ENCODE measurements at places on chromosomes 4 and X.

- no peak for DNase-seq
These were observed 21.2 kb downstream of the SH3D19 start for GRCh38 chr4:151304226-151304625.

- no peak for DNase-seq
These were observed 8.4 kb downstream of the PGAM4 start for GRCh38 chrX:77961063-77961462.

DNA sequence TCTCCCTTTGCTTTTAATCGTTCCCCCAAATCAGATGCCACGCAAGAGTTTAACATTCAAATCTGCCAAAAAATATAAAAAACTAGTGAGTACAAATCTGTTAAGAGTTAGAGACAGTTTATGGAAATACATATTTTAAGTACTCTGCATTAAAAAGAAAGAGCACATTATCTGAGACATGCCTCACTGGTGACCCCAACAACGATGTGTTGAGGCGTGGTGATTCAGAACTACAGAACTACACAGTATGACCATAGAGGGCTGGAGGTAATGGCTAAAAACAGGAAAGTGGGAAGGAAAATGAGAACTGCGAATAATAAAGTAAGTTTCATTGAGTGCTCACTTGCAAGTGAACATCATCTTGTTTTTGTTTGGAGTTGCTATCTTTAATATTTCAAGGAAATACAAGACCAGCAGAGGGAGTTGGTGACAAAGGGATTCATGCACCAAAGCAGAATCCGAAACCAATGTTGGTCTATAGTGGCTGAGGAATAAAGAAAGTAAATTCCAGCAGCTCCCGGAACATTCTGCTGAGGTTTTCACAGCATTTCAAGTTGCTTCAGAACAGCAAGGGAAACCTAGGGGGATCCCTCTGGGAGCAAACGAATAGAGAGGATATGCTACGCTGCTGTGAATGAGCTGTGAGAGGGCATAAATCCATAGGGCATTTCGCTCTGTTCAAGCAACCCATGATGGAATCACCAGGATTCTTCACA, 92.2 kb downstream of the DCHS2 start:
- no peak for DNase-seq

GRCh38 chrX:19904778-19905367, 17.5 kb upstream of the SH3KBP1 start:
- peak; percentile 35 for DNase-seq

DNA sequence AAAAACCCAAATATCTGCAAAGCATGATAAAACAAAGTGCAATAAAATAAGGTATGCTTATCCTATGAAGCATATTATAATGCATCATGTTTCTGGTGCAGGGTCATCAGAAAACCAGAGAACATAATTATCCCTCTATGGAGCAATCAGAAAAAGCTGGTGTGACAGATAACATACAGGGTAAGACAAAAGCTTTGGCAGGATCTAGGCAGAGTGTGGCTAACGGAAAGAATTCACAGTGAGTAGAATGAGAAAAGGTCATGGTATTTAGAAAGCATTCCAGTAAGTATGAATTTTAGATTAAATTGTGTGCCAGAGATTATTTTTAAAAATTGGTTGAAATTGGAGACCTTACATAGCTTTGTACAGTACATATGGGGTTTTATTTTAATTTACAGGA, 29.0 kb upstream of the UGT2B4 start:
- no peak for DNase-seq

DNA sequence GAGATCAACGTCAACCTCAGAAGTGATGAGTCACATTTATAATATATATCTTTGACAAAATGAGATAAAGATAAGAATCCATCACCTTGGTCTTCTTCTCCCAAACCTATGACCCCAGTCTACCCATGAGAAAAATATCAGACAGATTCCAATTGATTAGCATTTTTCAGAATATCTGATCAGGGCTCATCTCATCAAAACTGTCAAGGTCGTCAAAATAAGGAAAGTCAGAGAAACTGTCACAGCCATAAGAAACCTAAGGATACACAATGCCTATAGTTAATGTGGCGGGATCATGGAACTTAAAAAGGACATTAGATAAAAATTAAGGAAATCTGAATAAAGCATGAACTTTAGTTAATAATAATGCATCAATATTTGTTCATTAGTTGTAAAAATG, 374.1 kb downstream of the FAT4 start:
- DNase-seq = no peak

DNA sequence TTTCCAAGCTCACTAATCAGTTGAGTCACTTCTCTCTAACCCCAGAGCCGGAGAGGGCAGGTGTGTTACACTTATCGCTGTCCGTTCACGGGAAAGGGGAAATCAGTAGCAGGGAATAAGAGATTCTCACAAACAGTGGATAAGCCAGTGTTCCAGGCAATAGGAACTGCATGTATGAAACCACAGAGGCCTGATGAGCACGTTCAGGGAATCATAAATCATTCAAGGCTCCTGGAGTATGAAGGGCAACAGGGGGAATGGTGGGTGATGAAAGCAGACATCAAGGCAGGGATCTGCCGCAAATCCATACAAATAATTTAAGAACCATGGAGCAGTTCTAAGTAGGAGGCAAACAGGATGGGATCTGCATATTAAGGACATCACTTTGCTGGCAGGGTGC, 59.1 kb upstream of the ADGRG2 start:
- DNase-seq = no peak

- DNase-seq = no peak
These were observed 192.4 kb downstream of the FAT4 start for GRCh38 chr4:125507141-125507540.

DNA sequence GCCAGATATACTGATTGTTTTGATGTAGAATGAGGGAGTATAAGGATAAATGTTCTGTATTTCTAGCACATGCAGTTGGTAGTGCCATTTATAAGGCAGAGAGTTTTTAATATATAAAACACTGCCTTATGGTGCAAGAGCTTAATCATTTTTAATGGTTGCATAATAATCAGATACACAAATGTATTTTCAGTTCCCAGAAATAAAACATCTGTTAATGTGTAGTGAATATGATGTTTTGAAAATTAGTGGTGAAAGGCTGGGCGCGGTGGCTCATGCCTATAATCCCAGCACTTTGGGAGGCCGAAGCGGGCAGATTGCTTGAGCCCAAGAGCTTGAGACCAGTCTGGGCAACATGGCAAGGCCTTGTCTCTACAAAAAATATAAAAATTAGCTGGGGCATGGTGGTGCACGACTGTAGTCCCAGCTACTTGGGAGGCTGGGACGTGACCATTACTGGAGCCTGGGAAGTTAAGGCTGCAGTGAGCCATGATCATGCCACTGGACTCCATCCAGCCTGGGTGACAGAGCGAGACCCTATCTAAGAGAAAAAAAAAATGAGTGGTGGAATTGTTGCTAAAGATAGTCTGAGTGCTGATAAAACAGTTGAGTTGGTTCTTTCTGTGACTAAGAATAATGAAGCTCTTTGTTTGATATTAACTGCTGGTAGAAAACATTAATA, 29.3 kb downstream of the CLCN3 start:
- DNase-seq = no peak

DNA sequence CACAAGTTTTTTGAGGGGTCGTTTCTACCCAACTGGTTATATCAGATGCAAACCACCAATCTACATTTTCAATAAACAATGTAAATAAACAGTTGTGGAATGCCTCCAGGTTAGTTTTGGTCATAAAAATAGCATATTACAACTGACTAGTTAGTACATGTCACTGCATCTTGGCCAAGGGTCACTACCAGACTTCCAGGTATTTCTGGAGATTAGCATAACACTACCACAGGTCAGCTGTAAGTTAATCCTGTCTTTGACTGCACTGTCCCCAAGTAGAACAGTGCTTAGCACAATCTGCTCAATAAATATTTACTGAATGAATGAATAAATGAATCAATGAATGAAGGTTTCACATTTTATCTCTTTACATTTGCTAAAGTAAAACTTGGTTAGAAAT, 64.4 kb downstream of the TBC1D19 start:
- no peak for DNase-seq

DNA sequence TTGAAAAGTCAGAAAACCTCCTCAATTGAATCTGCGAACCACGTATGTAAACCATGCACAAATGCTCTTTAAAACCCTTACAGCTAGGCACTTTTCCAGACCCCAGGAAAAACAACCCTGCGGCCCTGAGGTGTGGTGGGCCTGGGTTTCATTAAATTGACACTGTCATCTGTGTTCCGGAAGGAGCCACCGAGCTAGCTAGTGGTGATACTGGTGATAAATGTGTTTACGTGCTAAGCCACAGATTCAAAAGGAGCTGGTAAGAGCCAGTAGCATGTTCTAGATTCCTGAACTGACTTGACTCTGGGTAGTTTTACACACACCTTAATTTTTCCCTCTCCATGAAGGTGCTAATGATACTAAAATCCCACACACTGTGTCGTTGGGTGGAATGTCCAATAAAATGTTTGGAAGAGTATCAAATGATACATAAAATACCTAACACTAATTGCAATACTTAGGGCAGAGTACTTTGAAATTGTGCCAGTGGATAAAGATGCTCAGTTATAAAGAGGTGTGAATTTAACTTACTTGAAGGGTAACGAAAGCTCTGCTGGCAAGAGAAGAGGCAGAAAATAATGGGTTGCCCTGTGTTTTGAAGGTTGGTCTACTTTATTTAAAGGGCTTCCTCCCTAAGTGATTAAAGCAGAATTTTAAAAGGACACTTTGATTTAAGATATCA, 8.5 kb downstream of the SMS start:
- no peak for DNase-seq

- DNase-seq = peak; percentile 10
These were observed 40.2 kb upstream of the EPGN start for GRCh38 chr4:74267998-74268606.

GRCh38 chr4:102843273-102843672, 15.9 kb upstream of the UBE2D3 start:
- DNase-seq = no peak

GRCh38 chrX:136689436-136689835, 41.5 kb downstream of the CD40LG start:
- DNase-seq = no peak

GRCh38 chr4:98150092-98150761, 7.0 kb upstream of the STPG2 start:
- DNase-seq = no peak

GRCh38 chrX:106168107-106168506, at the start of gene PWWP3B:
TSS of gene PWWP3B (plus strand) at chrX:106168305. CDS start at chrX:106205433, 37,128 bp downstream.
- no peak for DNase-seq

DNA sequence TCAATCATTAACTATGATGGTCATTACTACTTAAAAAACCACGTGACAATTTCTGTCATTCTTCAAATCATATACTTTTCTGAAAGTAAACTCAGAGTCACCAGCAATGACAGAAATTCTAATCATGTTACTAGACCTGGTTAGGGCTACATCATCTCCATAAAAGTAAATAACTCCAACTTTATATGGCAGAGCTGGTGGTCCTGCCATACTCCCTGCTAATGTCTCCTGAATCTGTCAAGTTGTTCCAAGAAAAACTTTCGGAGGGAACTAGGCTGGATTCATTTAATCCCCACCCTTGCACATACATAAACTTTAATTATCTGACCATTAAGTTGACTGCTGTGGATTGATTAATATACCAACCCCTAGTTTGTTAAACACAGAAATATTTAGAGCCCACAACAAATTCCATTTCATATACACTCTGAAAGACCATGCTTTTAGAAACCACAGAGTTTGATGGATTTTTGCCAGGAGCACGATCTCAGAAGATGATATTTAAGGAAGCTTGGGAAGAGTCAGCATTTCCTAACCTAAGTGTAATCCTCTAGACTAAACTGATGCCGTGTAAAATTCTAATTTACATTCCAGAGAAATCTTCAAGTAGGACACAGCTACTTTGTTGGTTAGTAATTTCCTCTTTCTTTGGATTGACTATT, 577.0 kb downstream of the FAT4 start:
- no peak for DNase-seq

- DNase-seq = no peak
These were observed 81.5 kb downstream of the ARX start for GRCh38 chrX:24934279-24934678.

GRCh38 chrX:2134782-2135181, 366.0 kb downstream of the DHRSX start:
- DNase-seq = no peak

DNA sequence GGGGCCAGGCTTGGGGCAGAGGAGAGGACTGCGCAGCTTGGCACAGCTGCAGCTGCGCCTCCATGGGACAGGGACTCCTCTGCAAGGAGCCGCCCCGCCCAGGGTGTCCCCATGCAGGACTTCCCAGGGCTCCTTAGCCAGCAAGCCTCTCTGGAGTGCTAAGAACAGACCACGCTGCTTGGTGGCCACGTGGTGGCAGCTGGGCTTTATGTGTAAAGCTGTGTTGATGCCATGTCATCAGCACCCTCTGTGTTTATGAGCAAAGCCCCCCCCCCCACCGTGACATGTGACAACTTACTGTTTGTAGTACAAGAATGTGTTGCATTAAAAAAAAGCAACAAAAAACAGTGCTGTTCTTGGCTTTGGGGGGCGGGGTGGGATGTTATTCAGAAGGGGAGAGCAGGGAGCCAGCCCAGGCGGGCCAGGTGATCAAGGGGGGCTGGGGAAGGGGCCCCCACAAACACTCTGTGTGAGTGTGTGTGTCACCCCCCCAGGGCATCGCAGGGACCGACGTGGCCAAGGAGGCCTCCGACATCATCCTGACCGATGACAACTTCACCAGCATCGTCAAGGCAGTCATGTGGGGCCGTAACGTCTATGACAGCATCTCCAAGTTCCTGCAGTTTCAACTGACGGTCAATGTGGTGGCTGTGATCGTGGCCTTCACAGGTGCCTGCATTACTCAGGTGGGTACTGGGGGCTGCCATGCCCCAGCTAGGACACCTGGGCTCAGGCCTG, 40.3 kb downstream of the ATP2B3 start:
- DNase-seq = no peak

- DNase-seq = no peak
These were observed 239.2 kb upstream of the SMIM31 start for GRCh38 chr4:164514765-164515164.

DNA sequence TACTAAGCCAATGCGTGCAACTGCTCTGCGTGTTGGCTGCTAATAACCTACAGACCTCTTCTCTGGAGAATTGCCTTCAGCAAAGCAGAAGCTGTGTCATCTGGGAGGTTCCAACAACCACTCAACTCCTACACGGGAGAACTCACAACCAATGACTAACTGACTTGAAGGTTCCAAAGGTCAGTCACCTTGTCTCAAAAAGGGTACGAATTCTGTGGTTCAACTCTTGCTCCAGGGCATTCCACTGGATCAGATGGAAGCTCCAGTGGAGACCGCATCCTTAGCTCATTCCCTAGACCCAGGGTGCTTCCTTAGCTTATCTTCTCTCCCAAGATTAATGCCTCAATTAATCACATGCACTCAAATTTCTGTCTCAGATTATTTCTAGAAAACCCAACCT, 222.7 kb downstream of the CHIC2 start:
- DNase-seq = no peak

- no peak for DNase-seq
These were observed 1157.6 kb upstream of the TENM3 start for GRCh38 chr4:181085557-181085956.

DNA sequence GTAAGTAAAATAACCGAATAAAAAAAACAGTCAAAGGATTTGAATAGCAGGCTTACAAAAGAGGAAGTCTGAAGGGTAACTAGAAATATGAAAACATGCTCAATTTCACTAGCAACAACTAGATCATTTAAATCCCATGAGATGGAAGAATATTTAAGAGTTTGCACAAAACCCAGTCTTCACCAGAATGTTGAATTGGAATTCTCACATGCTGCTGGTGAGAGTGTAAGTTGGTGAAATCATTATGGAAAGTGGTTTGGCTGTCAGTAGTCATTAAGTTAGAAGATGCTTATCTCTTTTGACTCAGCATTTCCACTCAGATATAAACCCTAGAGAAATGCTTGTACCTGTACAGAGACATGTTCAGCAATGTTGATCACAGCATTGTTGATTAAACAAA, 110.1 kb downstream of the PGRMC2 start:
- no peak for DNase-seq

GRCh38 chr4:38189445-38189844, 229.2 kb downstream of the PTTG2 start:
- DNase-seq = no peak
